ENCODE measurements at places on chromosomes 1 and 21.
A peak's percentile ranks its signal among the peaks of the same experiment; 100 is the strongest.

DNA sequence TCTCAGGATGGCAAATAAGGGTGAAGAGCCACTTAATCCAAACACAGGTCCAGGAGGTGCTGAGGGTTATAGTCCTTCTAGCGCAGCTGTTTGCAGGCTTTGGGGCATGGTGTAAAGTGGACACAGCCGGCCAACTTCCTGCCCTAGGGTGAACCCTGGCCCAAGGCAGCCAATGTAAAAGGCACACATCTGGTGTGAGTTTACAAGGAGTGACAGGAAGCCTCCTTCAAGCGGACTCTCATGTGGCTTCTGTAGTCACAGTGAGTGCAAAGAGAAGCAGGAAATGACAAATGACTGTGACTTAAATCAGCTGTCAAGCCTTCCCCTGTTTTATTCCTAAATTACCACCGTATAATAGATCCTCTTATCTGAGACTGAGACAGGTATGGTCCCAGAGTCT is 213.0 kb downstream of the CRB1 start:
- no peak for DNase-seq

DNA sequence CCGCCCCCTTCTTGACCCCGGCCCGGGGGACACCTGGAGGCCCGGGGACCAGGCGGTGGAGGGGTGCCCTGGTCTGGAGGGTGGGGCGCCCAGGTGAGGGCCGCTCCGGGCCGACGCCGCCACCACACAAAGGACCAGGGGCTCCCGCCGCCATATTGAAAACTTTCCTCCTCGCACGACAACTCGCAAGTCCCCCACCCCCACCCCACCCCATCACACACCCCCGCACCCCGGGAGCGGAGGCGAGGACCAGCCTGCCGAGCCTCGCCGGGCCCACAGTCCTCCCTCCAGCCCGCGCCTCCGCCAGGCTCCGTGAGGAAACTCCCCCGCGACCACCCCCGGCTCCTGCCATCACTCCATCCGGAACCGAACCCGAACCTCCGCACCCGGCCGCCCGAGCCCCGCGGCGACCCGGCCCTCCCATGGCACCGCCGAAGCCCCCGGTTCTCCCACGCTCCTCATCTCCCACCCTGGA is 733 bp downstream of the KDM5B start:
- peak; percentile 64 for DNase-seq

DNA sequence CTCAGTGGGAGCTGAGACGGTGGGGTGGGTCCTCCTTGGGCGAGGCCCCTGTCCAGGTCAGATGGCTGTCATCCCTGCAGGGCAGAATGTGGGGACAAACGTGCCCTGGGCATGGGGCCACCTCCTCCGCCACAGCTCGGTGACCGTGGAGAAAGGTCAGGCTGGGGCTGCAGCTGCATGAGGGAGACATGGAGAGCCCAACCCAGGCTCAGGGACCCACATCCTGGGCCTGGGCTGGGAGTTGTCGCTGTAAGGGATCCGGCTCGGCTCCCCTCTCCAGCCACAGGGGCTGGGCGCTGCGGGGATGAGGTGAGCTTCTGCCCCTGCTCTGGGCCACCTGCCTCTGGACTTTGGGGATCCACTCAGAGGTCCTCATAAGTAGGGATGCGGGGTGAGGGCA is 518 bp upstream of the PLCH2 start:
- no peak for DNase-seq

GRCh38 chr1:97340951-97341350 is 579.9 kb downstream of the DPYD start:
- DNase-seq, result no peak

- no peak for DNase-seq
Observed at GRCh38 chr1:22078133-22078532, 25.6 kb downstream of the CDC42 start.

- no peak for DNase-seq
Observed at GRCh38 chr1:223741861-223742260, 29.5 kb downstream of the CAPN2 start.

DNA sequence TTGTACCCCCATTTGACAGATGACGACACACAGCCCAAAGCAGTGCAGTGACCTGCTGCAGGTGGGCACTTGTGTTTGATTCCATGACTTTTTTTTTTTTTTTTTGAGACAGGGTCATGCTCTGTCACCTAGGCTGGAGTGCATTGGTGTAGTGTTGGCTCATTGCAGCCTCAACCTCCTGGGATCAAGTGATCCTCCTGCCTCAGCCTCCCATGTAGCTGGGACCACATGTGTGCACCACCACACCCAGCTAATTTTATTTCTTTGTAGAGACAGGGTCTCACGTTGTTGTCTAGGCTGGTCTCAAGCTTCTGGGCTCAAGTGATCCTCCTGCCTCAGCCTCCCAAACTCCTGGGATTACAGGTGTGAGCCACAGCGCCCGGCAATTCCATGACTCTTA is 14.9 kb upstream of the SYNC start:
- no peak for DNase-seq

- peak; percentile 70 for DNase-seq
Observed at GRCh38 chr1:99969729-99970621, at the start of gene SLC35A3. Gene SLC35A3 (plus strand): TSS chr1:99969996. CDS start chr1:99993555, 23,559 bp downstream.

Data from HuH-7 (cell line).